ENCODE measurements at places on chromosomes 1 and 21. TPM values are rescaled to one million over a fixed set of nuclear protein-coding genes. Genes with fewer than 3 reads are reported as not detected.

OR2T29 gene
- not detected for total RNA-seq

HSD3B2 gene
- total RNA-seq, result not detected

CXADR gene
- 40.5 TPM for total RNA-seq

EXO1 gene
- total RNA-seq, result 4.4 TPM

C1orf141 gene
- total RNA-seq, result not detected

AK5 gene
- total RNA-seq, result 8.6 TPM

C8A gene
- not detected for total RNA-seq

SPRR2F gene
- total RNA-seq, result not detected

ARID4B gene
- 20.0 TPM for total RNA-seq

TAGLN2 gene
- total RNA-seq, result 700 TPM

PPFIA4 gene
- total RNA-seq, result 0.13 TPM

GRCh38 chr1:184187097-184187496, 135.6 kb downstream of the TSEN15 start:
- DNase-seq, result no peak

- DNase-seq, result no peak
Observed at GRCh38 chr21:37136261-37136660, 63.2 kb downstream of the TTC3 start.

- DNase-seq, result peak; percentile 99
Observed at GRCh38 chr1:44327679-44328491, 27.2 kb downstream of the ERI3 start.

- DNase-seq, result peak; percentile 19
Observed at GRCh38 chr1:32878183-32878582, 7.5 kb upstream of the FNDC5 start.

- DNase-seq, result no peak
Observed at GRCh38 chr1:115929881-115930280, 46.4 kb upstream of the SLC22A15 start.

DNA sequence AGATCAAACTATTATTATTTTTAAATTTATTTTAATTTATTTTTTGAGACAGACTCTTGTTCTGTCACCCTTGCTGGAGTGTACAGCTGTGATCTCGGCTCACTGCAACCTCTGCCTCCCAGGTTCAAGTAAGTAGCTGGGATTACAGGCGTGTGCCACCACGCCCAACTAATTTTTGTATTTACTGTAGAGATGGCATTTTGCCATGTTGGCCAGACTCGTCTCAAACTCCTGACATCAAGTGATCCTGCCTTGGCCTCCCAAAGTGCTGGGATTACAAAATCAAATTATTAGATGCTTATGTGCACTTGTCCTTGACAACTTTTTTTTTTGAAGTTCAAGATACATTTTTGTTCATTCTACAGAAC, 15.4 kb downstream of the LIN9 start:
- no peak for DNase-seq

GRCh38 chr1:159142391-159142663, 29.1 kb upstream of the CADM3 start:
- no peak for DNase-seq

DNA sequence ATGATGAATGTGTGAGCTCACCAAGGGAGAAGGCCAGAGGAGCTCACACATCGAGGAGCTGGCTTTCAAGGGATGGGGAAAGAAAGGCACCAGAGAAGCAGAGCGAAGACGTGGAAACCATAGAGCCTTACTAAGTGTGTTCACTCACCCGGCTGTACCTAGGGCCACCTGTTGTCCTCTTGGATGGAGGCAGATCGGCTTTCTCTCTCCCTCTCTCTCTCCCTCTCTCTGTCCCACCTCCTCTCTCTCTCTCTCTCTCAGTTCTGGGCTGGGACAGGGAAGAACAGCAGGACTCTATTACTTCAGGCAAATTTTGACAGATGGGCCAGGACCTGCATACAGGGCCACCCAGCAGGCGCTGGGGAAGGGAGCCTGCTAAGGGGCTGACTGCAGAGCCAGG, 64.8 kb downstream of the HIVEP3 start:
- DNase-seq, result no peak

DNA sequence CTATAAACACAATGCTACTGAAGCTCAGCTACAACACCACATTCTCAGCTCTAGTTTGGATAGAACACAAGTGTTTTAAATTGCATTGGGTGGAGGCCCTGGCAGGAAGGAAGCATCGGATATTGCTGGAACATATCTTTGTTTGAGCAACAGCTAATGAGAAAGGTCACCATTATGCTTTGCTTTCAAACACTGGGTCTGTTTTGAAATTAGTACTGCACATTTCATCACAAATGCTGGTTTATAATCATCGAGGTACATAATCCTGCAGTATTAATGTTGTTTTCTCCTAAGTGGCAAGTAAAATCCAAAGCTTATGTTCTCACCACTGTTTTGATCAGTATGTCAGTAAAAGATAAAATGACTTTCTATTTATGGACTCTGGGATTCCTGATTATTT, 61.5 kb upstream of the ARHGAP29 start:
- DNase-seq, result no peak

DNA sequence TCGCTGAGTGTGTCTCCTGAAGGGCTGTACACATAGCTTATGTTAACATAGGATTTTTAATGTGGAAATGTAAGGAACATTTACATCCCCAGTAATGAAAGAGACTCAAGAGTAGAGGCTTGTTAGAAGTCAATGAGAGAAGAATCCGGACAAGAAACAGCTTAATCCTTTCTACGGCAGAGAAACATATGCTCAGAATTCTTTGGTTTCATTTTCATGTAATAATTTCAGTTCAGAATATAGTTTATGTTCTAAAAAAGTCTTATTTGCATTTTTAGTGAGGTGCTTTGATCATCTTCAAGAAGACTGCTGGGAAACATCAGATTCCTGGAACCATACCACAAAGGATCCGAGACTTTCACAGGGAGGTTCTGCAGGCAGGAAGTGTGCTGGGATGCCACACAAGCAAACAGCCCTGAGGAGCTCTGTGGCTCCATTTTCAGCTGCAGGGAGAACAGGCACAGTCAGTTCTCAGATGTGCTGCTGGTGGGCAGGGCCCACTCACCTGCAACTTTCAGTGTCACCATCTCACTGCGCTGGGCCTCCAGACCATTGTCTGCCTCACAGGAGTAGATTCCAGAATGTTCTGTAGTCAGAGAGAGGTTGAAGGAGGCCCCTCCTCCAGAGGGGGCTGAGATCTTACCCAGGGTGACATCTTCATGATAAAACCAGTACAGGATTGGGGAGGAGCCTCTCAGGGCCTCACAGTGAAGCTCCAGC, 28.4 kb downstream of the FCRL5 start:
- no peak for DNase-seq

DNA sequence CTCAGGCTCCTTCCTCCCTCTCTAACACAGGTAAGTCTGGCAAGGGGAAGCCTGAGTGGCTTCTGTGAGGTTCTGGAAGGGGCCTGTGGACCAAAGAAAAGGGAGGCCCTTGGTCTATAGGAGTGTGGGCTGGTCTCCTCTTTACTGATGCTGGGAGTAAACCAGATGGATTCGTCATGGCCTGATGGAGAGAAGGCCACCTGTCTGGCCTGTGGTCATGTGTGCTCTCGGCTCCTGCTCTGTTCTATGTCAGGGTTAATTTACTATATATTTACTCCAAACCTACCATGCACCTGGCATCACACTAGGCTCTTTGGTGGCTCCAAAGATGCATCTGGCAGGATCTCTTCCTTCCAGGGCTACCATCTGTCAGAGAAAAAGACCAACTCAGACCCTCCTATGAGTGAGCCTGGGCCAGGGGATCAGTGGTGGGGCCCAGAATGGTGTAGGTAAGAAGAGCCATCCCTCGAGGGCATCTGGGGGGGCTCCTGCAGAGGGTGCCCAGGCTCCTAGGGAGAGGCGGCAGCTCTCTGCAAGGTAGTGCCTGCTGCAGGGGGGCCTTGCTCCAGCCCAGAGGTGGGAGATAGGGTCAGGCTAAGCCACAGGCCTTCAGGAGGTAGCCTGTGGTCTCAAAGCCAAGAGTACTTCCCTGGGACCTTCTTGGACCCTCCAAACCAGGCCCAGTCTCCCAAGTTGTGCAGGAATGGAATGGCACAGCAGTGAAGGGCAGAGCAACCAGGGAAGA, 68.2 kb upstream of the SELENON start:
- DNase-seq, result no peak

DNA sequence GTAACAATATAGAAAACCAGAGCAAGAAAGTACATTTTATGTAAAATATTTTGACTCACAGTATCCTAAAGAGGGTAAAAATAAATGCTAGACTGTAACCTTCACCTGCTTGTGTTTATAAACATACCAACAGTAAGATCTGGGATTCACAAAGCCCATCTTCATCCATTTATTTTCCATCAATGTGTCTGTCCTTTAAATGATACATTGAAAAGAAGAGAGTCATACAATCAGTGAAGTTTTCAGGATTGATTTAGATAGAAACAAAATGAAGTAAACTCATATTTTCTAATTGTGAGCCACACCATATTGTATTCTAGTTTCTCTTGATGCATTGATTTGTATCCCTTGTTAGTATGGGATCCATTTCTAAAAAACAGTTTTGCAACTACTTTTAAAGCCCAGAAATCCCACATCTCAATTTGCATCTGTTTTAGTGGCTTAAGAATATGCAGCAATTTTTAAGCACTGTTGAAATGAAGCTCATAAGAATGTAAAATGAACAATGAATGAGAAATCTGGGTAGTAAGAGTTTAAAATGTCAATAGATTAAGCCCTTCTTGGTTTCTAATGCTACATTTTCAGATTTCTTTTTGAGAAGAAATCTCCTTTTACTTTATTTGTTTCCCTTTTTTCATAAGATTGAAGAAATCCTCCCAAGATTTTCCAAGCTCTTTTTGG, 548.1 kb upstream of the ADGRL2 start:
- DNase-seq, result no peak

Data from kidney epithelial cell (primary cell).